H7 (cell line): ENCODE measurements at places on chromosomes 11 and 22. TPM values are rescaled to one million over a fixed set of nuclear protein-coding genes. Genes with fewer than 3 reads are reported as not detected.
A peak's percentile ranks its signal among the peaks of the same experiment; 100 is the strongest.

DNA sequence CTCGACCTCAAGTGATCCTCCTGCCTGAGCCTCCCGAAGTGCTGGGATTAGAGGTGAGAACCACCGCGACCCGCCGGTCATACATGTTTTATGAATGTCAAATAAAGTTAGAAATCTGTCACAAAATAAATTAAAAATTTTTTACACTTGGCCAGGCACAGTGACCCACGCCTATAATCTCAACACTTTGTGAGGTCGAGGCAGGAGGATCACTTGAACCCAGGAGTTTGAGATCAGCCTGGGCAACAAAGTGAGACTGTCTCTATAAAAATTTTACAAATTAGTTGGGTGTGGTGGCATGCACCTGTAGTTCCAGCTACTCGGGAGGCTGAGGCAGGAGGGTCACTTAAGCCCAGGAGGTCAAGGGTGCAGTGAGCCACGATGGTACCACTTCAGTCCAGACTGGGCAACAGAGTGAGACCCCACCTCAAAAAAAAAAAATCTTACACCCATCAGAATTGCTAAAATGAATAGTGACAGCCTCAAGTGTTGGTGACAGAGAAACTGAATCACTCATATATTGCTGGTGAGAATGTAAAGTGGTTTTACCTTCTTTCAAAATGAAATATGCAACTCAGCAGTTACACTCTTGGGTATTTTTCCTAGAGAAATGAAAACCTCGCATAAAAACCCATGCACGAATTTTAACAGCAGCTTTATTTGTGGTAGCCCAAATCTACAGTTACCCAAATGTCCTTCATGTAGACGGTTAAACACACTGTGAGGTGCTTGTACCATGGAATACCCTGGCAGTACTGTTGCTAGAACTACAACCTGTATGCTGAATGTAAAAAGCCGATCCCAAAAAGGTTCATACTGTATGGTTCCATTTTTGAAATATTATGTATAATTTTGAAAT is 55.4 kb downstream of the MED15 start:
- no peak for DNase-seq

GRCh38 chr22:46147471-46148267 is 2.7 kb upstream of the PPARA start:
- DNase-seq: peak; percentile 53

DNA sequence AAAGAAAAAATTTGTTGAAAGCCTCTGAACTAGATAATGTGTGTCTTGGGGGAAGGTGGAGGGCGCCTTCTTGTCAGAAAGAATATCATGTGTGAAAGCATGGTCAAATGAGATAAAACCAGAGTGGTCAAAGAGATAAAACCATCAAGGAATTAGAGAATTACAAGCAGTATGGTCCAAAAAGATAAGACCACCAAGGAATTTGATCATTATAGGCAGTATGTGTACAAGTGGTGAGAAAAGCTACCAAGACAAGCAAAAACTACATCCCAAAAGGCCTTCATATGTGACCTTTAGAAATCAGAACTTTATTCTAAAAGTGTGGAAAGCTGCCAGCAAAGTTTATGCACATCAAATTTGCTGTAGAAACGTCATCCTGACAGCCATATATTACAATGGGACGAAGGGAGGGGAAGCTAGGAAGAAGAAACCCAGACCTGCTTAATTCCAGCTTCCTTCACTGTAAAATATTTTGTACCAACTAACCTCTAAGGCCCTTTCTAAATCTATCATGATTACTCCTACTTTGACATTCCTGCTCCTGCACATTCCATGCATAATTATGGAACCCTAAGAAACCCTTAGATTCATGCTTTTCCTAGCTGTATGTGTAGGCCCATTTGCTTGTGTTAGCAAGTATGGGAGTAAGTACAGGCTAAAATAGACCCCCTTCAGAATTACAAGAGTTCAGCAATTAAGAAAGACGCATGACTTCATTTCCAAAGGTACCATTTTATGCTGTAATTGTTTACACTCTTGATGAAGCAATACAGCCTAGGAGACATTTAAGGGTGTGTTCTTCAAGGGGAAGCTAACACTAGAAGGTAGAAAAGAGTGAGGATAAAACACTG is 51.6 kb downstream of the LGR4 start:
- DNase-seq: no peak

DNA sequence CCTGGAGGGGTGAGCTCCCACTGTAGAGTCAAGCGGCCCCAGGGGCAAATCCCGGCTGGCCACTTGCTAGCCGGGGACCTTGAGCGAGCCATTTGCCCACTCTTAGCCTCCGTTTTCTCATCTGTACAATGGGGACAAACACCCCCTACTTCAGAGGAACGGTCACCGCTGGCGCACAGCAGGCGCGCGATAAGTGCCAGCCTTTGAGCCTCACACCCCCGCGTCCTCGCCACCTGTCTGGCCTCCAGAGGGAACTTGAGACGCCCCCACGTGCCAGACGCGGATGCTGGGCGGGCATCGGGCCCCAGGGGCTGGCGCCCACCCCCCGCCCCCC is 72.6 kb upstream of the TCF20 start:
- no peak for DNase-seq

- no peak for DNase-seq
Measured at GRCh38 chr11:59152312-59152951, 9.8 kb downstream of the FAM111A start.

DNA sequence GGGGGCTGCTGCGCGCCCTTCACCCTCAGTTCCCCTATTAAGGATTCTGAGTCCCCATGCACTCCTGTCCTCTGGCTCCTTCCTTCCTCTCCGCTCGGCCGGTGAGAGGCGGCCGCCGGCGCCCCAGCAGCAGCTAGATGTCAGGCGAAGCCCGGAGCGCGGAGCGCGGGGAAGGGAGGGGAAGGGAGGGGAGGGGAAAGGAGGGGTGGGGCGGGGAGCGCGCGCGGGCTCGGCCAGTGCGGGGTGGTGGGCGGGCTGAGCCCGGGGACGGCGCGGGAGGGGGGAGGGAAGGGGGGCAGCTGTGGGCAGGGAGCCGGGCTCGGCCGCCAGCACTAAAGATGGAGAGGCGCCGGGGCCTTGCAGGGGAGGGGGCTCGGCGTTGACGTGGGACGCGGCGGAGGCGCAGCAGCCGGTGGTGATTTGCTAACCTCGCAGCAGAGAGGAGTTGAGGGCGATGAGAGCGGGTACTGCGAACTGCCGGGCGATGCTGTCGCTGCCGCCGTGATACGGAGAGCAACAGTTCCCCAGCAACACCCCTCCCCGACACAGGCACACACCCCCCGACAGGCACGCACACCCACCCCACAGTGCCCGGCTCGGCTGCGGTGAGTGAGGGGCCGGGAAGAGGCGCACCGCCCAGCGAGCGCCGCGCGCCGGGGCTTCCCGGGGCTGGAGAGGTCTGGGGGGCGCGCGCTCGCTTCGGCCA is at the start of gene ZBTB16:
TSS of gene ZBTB16 (plus strand) at position 434 of the 706 bp plus-strand sequence. CDS start 3,590 bp downstream, outside the sequence.
- DNase-seq: peak; percentile 95

DNA sequence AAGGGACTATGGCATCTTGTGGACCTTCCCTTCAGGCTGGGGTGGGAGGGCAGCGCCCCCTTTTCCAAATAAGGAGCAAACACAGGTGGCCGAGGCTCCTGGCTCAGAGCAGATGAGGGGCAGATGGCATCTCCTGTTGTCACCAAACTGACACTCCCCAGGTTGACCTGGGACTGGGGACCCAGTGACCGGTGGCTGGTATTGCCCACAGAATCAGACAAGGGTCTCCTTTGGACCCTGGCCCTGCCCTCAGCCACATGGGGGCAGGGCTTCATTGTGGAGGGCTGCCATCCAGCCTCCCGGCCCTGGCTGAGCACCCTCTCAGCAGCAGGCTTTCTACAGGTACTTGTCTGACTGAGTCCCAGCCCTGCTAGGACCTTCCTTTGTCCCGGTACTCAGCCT is 842 bp upstream of the SIGIRR start:
- no peak for DNase-seq

GRCh38 chr11:86372586-86372985 is 2.1 kb upstream of the CCDC81 start:
- DNase-seq: no peak

DNA sequence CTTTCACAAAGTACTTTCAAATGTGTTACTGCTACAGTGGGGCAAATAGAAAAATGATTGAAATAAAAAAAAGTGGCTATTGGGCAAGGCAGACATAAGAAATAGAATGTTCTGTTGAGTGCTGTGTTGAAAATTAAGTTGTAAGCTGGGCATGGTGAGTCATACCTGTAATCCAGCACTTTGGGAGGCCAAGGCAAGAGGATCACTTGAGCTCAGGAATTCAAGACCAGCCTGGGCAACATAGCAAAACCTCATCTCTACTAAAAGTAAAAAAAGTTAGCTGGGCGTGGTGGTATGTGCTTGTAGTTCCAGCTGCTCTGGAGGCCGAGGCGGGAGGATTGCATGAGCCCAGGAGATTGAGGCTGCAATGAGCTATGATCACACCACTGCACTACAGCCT is 26.9 kb upstream of the LDHA start:
- no peak for DNase-seq

DNA sequence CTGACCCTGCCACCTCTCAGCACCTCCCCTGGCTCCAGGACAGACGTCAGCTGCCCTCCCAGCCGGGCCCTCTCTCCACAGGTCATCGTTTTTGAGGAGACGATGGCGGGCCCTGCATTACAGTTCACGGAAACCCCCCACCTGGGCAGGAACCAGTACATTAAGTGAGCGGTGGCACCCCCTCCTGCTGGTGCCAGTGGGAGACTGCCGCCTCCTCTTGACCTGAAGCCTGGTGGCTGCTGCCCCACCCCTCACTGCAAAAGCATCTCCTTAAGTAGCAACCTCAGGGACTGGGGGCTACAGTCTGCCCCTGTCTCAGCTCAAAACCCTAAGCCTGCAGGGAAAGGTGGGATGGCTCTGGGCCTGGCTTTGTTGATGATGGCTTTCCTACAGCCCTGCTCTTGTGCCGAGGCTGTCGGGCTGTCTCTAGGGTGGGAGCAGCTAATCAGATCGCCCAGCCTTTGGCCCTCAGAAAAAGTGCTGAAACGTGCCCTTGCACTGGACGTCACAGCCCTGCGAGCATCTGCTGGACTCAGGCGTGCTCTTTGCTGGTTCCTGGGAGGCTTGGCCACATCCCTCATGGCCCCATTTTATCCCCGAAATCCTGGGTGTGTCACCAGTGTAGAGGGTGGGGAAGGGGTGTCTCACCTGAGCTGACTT is 37.0 kb downstream of the B3GAT1 start:
- no peak for DNase-seq

- DNase-seq: no peak
Measured at GRCh38 chr22:27577574-27577969, 224.0 kb downstream of the MN1 start.

- no peak for DNase-seq
Measured at GRCh38 chr22:45911601-45912271, 65.2 kb downstream of the WNT7B start.

DNA sequence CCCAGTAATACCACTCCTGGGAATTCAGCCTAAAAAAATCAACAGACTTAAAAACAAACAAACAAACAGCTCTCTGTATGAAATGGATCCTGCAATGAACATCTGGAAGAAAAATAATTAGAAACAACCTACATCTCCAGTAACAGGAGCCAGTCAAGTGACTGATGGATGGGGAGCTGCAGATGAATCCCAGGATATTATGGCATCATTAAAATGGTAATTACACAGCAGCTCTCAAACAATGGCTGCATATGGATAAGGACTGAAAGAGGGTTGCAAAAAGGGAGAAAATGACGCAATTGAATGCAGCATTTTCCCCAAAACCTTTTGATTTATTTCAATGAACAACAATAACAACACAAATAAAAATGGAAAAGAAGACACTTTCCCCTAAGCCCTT is 4.1 kb downstream of the NPTXR start:
- no peak for DNase-seq

GRCh38 chr11:65654375-65655349 is 8.1 kb downstream of the RELA start:
- DNase-seq: peak; percentile 30

- no peak for DNase-seq
Measured at GRCh38 chr22:44291265-44291664, 21.5 kb downstream of the SHISAL1 start.

KCNK7 gene
- not detected in 2 replicates for total RNA-seq

ABCC8 gene
- 0.15 and 0.55 TPM in 2 replicates for total RNA-seq

TIGD3 gene
- 0.35 and 0.70 TPM in 2 replicates for total RNA-seq

CHKB gene
- total RNA-seq: 42.1 and 54.5 TPM in 2 replicates

GGTLC2 gene
- total RNA-seq: not detected in 2 replicates

C1QTNF4 gene
- total RNA-seq: 5.0 and 5.2 TPM in 2 replicates

GP1BB gene
- total RNA-seq: 3.7 and 7.3 TPM in 2 replicates

OR8G1 gene
- total RNA-seq: not detected in 2 replicates

CD3E gene
- not detected in 2 replicates for total RNA-seq

DDI1 gene
- not detected in 2 replicates for total RNA-seq

TESMIN gene
- 63.7 and 91.0 TPM in 2 replicates for total RNA-seq
